ENCODE measurements at places on chromosomes 4 and X.

- no peak for DNase-seq
- no peaks in the 10 kb centered on the region for H3K36me3 ChIP-seq
These were observed 55.0 kb upstream of the PPP1R2C start for GRCh38 chrX:42832764-42833549.

DNA sequence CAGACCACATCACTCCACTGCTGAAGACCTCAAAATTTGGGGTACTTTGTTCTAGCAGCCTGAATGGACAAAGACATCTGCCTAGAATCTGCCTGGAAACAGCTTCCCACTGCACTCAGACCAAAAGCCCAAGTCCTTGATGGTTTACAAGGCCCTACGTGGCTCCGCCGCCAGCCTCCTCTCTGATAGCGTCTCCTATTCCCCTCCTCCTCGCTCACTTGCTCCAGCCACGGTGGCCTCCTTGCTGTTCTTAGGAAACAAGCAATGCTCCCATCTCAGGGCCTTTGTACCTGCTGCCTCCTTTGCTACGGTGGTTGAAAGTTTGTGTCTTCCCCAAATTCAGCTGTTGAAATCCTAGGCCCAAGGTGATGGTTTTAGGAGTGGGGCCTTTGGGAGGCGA, 34.7 kb upstream of the SORCS2 start:
- H3K36me3 ChIP-seq, result no peaks in the 10 kb centered on the region
- H3K4me3 ChIP-seq, result no peak overlapping the region
- peaks cover 11% of the 10 kb centered on the region for H3K27me3 ChIP-seq
- no peak for DNase-seq
- no peak overlapping the region for H3K27ac ChIP-seq
- H3K4me1 ChIP-seq, result no peaks in the 10 kb centered on the region

GRCh38 chrX:39301036-39301435, 499.8 kb downstream of the MID1IP1 start:
- no peak overlapping the region for H3K4me3 ChIP-seq
- H3K4me1 ChIP-seq, result no peaks in the 10 kb centered on the region
- no peak for DNase-seq
- H3K36me3 ChIP-seq, result no peaks in the 10 kb centered on the region

GRCh38 chrX:131763674-131764073, 219.8 kb downstream of the OR13H1 start:
- H3K36me3 ChIP-seq, result no peaks in the 10 kb centered on the region
- peaks cover 11% of the 10 kb centered on the region for H3K27me3 ChIP-seq
- H3K4me1 ChIP-seq, result peaks cover 35% of the 10 kb centered on the region
- H3K27ac ChIP-seq, result peak overlapping the region; percentile 85

- no peaks in the 10 kb centered on the region for H3K36me3 ChIP-seq
- H3K4me3 ChIP-seq, result no peak overlapping the region
- H3K27me3 ChIP-seq, result no peaks in the 10 kb centered on the region
These were observed 73.2 kb downstream of the ZNF827 start for GRCh38 chr4:145865274-145865941.

GRCh38 chr4:165207016-165207430, 338 bp upstream of the KLHL2 start:
- H3K27ac ChIP-seq, result peak overlapping the region; percentile 88
- peaks cover 7% of the 10 kb centered on the region for H3K27me3 ChIP-seq
- no peak for DNase-seq
- H3K36me3 ChIP-seq, result no peaks in the 10 kb centered on the region
- peaks cover 54% of the 10 kb centered on the region for H3K4me1 ChIP-seq

All from immature natural killer cell (primary cell).